ENCODE measurements at places on chromosomes 12 and 14.

- no peak overlapping the region for H3K27ac ChIP-seq
- H3K36me3 ChIP-seq, result peaks cover 1% of the 10 kb centered on the region
- peaks cover 28% of the 10 kb centered on the region for H3K4me1 ChIP-seq
- H3K27me3 ChIP-seq, result no peaks in the 10 kb centered on the region
- DNase-seq, result no peak
Measured at GRCh38 chr12:51374856-51375255, 16.4 kb downstream of the GALNT6 start.

- H3K4me1 ChIP-seq, result peaks cover 66% of the 10 kb centered on the region
- H3K27ac ChIP-seq, result peak overlapping the region; percentile 93
- no peaks in the 10 kb centered on the region for H3K27me3 ChIP-seq
Measured at GRCh38 chr12:123233505-123234308, 471 bp downstream of the MTRFR start.

DNA sequence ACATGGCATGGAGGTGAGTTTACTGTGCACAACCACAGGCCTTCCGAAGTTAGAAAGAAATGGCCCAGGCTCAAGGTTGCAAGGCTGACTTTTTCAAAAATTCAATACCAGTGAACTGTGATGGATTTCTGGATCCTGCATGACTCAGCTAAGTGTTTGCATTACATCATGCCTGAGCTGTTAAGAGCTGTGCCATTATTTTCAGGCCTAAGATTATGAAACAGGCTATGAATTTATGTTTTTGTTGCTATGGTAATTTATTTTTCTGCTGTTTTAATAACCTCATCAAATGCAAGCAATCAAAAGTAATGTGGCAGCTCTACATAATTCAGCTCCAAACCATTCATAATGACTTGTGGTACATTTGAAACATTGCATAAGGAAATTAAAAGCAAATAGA is 457.7 kb upstream of the TMEM132C start:
- H3K36me3 ChIP-seq, result no peaks in the 10 kb centered on the region
- no peak for DNase-seq
- no peak overlapping the region for H3K27ac ChIP-seq
- H3K4me3 ChIP-seq, result no peak overlapping the region
- H3K27me3 ChIP-seq, result no peaks in the 10 kb centered on the region

DNA sequence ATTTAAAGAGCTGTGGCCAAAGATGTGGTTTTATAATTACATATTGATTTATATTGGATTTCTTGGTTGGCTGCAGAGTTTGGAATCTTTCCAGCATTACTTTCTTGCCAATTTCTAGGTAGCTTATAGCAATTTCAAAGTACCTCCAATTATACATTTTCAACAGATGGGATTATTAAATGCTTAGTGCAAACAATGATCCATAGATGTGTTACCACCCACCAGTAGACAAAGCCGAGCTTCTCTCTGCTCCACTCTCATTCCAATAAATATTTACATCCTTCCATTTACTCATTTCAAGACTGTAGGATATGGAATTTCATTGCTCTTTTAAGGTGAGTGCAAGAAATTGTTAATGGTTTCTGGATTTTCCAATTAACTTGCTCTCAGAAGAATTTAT is 21.6 kb upstream of the TMCC3 start:
- peaks cover 19% of the 10 kb centered on the region for H3K4me1 ChIP-seq
- no peak for DNase-seq
- H3K4me3 ChIP-seq, result no peak overlapping the region
- no peaks in the 10 kb centered on the region for H3K27me3 ChIP-seq
- no peak overlapping the region for H3K27ac ChIP-seq
- no peaks in the 10 kb centered on the region for H3K36me3 ChIP-seq
